ENCODE measurements at places on chromosomes 16 and 17. TPM values are rescaled to one million over a fixed set of nuclear protein-coding genes. Genes with fewer than 3 reads are reported as not detected.

Gene ABCA9
- 2.4 TPM for total RNA-seq

Gene ABCC6
- total RNA-seq, result 0.09 TPM

Gene NOB1
- total RNA-seq, result 19.3 TPM

Gene RAB37
- total RNA-seq, result 0.27 TPM

Gene KRTAP4-5
- total RNA-seq, result not detected

Gene C16orf96
- not detected for total RNA-seq

Gene TPSD1
- not detected for total RNA-seq

Gene MYLK3
- total RNA-seq, result 0.27 TPM

Gene DPEP2
- not detected for total RNA-seq

Gene SLC25A10
- total RNA-seq, result 22.9 TPM

Gene CD79B
- total RNA-seq, result 1.1 TPM

Gene TNFRSF13B
- total RNA-seq, result not detected

Gene SHISA6
- not detected for total RNA-seq

Gene ABCA10
- total RNA-seq, result 0.75 TPM

Gene TLCD2
- 1.1 TPM for total RNA-seq

Gene FOXN1
- not detected for total RNA-seq

Gene UBFD1
- 74.1 TPM for total RNA-seq

Gene SLC22A31
- not detected for total RNA-seq

Gene FBXW10B
- 0.09 TPM for total RNA-seq

Gene PYY
- total RNA-seq, result not detected
